Upper lobe of right lung (tissue), 1 donor: ENCODE measurements at places on chromosomes 12 and 14.
A peak's percentile ranks its signal among the peaks of the same experiment; 100 is the strongest.

DNA sequence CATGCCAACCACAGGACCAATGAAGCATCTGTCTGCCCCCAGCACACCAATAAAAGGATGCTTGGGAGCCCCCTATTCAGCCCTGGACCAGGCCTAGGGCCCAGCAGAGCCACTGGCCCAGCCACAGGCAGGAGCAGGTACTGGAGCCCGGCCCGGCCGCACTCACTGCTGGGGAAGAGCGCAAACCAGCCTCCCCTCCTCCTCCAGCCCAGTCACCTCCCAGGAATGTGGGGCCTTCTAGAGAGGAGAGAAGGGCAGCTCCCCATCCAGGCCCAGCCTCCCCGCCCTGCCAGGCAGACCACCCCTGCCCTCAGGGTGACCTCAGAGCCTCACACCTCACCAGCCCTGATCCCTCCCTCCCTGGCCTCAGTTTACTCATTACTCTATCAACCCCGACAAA lies 56.2 kb downstream of the CCNK start:
- DNase-seq = no peak

DNA sequence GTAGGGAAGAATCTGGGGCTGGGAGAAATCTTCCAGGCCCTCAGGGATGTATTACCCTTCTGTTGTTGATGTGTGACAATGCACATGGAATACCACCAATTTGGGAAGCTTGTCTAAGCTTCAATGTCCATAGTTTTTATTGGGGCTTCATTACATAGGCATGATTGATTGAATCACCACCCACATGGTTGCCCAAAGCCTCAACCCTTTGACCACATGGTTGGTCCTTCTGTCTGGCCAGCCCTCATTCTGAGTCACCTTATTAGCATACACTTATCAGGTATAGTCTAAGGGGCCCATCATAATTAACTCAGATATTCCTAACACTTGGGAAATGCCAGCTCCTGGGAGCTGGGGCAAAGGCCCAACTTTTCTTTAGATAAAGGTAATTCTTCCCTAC lies 93.3 kb downstream of the AKAP6 start:
- DNase-seq = no peak

- no peak for DNase-seq
Measured at GRCh38 chr12:14576896-14577295, 9.2 kb upstream of the PLBD1 start.

DNA sequence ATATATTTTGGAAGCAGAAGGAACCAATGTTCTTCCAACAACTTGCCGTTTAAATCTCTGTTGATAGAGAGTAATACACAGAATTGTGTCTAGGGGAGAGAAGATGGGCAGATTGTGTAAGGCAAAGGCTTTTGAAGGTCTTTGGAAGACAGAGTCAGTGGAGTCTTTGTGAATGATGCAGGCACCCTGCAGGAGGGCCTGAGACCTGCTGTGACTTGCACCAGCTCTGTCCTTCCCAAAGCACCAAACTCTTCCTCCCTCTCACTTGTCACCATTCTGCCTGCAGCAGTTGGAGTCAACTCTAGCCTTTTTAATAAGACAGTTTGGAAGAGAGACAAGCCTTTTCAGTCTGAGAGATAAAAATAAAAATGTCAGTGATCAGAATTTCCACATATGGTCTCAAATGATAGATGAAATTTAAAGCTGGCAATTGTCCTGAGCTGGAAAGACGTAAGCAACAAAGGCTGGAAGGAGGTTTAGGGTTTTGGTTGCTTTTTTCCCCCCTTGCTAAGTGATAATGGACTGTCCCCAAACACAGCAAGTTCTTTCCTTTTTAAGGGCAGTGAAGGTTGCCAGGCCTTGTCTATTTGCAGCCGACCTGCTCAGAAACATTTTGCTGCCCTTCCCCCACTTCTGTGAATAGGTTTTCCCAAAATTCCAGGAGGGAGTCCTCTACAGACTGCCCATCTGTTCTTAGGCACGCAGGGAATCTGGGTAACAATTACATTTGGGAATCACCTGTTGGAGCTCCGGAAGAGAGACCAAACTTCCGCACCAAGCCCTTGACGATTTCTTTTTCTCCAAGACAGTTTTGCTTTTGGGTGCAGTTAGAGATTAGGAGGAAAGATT lies 103.0 kb upstream of the NTF3 start:
- DNase-seq = no peak

DNA sequence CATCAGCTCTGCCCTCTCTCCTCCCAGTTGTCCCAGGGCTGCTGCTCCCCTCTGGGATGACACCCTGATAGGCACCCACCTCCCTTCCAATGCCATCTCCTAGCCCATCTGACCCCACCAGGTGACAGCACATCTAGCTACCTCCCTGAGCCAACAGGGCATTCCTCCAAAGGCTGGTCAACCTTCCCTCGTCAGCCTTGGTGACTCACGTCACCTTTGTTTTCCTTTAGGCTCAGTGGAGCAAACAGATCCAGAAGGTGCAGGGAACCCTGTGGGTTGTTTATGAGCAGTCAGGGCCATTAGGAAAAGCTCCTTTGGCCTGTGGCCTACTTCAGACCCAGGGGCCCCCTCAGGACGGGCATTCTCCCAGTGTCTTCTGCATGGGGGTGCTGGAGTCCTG lies 32.4 kb downstream of the PIGH start:
- DNase-seq = peak; percentile 31

DNA sequence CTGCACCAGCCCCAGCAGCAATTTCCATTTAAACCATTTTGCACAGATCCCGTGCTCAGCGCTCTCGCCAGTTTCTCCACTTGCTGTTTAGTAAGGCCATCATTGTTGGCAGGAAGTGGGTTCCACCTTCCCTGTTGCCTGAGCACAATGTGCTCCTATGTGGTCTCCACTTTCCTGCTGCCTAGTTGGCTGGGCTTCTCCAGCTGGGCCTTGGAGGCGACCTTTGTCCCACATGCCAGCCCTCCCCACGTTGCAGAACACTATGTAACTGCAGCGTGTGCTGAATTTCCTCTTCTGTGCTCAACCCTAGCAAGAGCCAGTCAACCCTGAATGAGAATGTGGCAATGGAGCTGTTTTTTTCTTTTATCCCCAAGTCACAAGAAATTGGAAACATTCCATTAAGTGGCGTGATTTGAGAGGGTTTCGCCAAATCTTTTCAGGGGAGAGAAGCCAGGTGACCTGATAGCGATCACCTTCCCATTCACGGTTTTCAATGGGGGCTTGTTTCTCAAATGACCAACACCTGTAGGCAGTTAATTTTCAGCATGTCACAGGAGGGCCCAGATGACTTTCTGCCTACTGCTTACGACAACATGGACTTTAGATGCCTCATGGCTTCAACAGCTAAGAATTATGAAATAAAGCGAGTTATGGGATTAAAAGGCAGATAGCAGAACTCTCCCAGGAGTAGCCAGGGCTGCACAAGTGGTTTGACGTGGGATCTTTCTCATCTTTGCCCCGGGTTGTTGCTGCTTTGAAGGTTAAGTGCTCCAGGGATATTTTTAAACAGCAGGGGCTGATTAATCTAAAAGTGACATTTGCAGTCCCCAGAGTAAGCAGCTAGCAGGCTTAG lies at the start of gene ACACB:
Gene ACACB, plus strand, starts transcription at position 830 of the 853 bp plus-strand sequence. CDS start 22,819 bp downstream, outside the sequence.
- DNase-seq = peak; percentile 83

GRCh38 chr14:33737446-33737845 lies 213.4 kb downstream of the EGLN3 start:
- no peak for DNase-seq

- DNase-seq = no peak
Measured at GRCh38 chr12:79884401-79885006, 50.4 kb downstream of the PPP1R12A start.

GRCh38 chr12:130765186-130765659 lies 49.1 kb upstream of the RIMBP2 start:
- no peak for DNase-seq

- DNase-seq = no peak
Measured at GRCh38 chr12:49198431-49199155, 9.7 kb upstream of the TUBA1A start.

GRCh38 chr12:72035625-72036024 lies 97.0 kb downstream of the TPH2 start:
- DNase-seq = no peak

- DNase-seq = peak; percentile 74
Measured at GRCh38 chr12:105523164-105524057, 192.9 kb downstream of the C12orf75 start.

DNA sequence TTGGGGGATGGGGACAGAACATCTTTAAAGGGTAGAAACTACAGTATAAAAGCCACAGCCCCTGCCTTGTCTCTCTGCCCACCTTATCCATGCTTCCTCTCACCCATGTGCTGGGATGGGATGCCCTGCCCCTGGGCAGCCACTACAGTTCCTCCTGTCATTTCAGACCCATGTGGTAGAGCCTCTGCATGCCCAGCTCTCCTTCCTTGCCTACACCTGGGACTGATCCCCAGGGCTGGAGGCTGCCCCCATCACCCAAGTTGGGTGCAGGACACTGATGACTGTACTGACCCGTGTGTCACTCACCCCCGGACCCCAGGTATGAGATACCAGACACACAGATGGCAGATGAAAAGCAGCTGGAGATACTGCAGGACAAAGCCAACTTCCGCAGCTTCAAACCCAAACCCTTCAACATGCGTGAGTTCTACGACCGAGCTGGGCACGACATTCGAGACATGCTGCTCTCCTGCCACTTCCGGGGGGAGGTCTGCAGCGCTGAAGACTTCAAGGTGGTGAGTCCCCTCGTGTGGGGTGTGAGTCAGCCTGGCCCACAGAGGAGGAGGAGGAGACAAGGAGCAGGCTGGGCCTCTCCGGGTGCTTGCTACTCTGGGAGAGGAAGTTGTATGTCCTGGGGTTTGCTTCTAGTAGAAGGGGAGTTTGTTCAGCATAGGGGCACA lies 2.2 kb downstream of the ASIC1 start:
- DNase-seq = no peak

GRCh38 chr12:546920-547845 lies 87.4 kb downstream of the B4GALNT3 start:
- DNase-seq = peak; percentile 85

DNA sequence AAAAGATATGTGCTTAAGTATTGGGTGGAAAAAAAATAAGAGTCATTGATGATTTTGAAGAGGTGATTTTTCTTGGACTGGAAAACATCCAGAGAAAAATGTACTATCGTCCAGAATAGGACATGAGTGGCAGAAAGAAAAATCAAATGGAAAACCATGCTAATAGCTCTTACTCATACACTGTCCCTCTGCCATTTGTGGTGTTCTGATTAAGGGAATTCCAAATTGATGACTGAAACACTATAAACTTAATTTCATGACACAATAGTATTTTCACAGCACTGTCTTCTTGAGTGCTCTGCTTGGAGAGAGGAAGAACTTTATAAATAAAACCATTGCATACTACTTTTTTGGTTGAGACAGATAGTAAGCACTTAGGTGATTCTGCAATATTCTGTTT lies 72.4 kb downstream of the USP15 start:
- no peak for DNase-seq

DNA sequence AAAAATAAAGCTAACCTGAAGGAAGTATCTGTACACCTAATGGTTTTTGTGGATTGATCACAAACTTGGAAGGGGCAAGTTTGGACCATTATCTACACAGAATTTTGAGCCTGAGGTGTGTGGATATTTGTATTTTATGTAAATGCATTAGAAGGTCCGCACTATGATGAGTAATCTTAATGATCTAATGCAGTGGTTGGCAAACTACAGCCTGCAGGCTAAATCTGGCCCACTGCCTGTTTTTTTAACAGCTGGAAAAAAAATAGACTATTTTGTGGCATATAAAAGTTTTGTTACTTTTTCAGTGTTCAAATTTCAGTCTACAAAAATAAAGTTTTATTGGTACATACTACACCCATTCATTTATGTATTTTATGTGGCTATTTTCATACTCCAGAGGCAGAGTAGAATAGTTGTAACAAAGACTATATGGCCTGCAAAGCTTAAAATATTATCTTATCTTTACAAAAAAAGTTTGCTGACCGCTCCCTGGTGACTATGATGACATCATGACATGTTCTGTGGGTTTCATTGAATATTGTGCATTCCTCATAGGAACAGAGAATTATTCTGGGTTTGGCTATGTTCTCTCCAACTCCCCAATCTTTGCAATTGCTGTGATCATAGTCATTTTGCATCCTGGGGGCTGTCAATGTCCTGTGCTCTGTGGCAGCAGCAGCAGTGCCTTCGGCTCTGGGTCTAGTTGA lies 962.6 kb upstream of the FBXO33 start:
- no peak for DNase-seq

DNA sequence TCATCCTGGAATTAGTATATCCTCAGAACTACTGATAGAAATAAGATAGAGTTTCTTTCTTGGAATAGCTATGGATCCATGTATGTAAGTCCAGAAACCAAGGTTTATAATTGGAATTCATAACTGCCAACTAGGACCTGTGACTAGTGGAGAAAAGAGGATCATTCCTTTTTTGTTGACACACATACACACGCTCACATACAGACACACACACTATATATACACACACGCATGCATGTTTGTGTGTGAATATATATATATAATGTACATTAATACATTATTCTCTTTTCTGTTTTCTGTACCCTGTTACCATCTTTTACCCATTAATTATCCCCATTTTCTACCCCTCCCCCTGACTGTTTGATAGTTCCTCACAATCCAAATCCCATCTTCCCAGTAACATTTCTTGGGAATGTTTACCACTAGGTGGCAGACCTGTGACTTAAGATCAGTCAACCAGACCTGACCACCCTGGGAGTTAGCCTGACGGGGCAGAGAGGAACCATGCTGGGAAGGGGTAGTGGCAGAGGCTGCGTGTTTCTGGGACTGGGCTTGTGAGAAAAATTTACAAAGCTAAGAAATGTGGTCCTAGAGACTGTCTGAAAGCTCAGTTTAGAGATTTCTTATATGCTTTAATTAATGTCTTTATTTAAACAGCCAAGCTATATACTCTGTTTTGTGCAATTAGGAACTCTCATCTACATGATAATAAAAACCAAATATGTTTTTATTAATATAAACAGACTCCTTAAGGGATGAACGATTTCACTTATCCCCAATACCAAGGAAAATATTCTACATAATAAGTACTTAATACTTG lies 308.0 kb downstream of the PPFIA2 start:
- no peak for DNase-seq

- DNase-seq = no peak
Measured at GRCh38 chr12:59657266-59657665, 61.4 kb downstream of the SLC16A7 start.

- DNase-seq = no peak
Measured at GRCh38 chr12:9646794-9647781, 22.4 kb upstream of the CLEC2D start.

GRCh38 chr12:113461666-113462065 lies 10.0 kb downstream of the LHX5 start:
- DNase-seq = no peak

GRCh38 chr12:124804011-124804621 lies 59.5 kb downstream of the SCARB1 start:
- peak; percentile 81 for DNase-seq

DNA sequence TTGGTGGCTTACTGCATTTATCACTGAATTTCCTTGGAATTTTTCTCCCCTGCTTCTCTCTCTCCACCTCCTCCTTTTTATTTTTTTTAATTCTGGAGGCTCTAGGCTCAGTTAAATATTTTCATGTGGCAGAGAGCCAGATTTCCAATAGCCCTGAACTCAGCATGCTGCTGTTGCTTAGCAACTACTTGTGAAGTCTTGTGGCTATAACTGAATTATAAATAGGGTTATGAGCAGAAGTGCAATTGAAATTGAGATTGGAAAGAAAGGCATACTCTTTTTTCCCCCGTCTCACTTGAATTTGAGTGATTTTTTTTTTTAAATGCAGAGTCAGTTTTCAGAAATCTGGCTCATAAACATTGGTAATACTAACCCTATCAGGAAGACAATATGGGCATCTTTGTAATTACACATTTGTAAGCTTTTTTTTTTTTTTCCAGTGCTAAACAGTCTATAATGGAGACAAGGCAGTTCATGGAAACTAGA lies 38.3 kb downstream of the ATF7IP start:
- DNase-seq = no peak

GRCh38 chr14:73749706-73750530 lies 35.7 kb upstream of the PNMA1 start:
- no peak for DNase-seq
